CD8-positive, alpha-beta memory T cell (primary cell): ENCODE measurements at places on chromosomes 6 and 20. TPM values are rescaled to one million over a fixed set of nuclear protein-coding genes. Genes with fewer than 3 reads are reported as not detected.

The CD40 gene
- total RNA-seq = 4.1 TPM

The VWA7 gene
- 1.7 TPM for total RNA-seq

The RAB44 gene
- not detected for total RNA-seq

The CCM2L gene
- total RNA-seq = not detected

The MEI4 gene
- not detected for total RNA-seq

The CLVS2 gene
- not detected for total RNA-seq

The GGTLC1 gene
- total RNA-seq = not detected

The TRIM31 gene
- total RNA-seq = not detected

The MBOAT1 gene
- 11.6 TPM for total RNA-seq

The SRMS gene
- total RNA-seq = not detected

The LKAAEAR1 gene
- total RNA-seq = 0.29 TPM

The POLH gene
- total RNA-seq = 33.8 TPM

The SEL1L2 gene
- not detected for total RNA-seq

The CD24 gene
- total RNA-seq = not detected

The ULBP1 gene
- 0.74 TPM for total RNA-seq
